DMS 273 treated with DMSO at 0.1 percent for 48 hours (cell line): ENCODE measurements at places on chromosomes 5 and 9.

GRCh38 chr5:89756955-89757354 lies 652.6 kb downstream of the CETN3 start:
- DNase-seq = peak; percentile 72

DNA sequence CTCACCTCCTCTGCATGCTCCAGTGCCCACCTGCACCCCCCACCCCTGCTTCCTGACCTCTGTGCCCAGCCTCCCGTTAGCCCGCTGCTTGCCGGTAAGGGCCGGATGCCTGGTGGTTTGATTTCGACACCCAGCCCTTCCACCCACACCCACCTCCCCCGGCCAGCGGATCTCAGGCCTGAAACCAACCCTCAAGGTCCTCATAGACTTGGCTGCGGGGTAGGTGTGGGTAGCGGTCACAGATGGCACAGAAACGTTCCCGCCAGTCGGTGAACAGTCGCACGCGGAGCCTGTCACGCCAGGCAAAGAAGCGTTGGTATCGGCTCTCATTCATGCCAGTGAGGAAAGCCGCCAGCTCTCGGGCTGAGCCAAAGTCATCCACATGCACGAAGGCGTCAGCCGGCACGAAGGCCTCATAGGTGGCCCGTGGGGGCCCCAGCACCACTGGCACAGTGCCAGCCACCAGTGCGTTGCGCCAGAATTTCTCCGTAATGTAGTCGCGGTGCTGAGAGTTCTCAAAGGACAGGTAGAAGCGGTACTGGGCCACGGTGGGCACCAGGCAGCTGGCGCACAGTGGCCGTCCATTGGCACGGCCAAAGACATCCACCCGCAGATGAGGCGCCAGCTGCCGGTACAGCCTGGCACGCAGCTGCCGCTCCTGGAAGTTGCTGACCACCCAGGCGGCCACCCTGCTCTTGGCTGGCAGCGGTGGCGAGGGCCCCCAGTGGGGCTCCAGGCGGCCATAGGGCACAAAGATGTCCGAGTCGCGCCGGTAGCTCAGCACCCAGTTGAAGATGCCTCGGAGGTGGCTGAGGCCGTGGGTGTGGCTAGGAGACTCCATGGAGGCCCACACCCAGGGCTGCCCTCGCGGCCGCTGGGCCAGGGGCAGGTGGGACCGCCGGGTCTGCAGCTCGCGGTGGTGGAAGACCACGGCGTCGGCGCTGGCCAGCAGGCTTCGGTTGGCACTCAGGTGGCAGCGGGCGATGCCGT lies 1.1 kb downstream of the FUT7 start:
- no peak for DNase-seq

DNA sequence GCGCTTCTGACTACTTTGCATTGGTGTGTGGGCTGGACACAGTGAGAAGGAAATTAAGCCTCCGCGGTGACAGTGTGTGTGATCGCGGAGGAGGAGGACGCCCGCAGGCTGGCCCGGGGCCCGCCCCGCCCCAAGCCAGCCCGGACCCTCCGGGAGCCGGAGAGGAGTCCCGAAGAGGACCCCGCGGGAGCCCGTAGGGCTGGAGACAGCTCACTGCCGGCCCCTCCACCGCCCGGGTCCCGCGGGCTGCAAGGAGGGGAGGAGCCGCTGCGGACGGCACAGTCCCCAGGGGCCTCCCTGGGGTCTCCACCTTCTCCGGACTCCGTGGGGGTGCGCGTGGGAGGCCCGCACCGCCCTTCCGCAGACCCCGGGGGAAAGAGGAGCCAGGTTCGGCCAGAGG lies 146.4 kb upstream of the ERCC6L2 start:
- DNase-seq = no peak

DNA sequence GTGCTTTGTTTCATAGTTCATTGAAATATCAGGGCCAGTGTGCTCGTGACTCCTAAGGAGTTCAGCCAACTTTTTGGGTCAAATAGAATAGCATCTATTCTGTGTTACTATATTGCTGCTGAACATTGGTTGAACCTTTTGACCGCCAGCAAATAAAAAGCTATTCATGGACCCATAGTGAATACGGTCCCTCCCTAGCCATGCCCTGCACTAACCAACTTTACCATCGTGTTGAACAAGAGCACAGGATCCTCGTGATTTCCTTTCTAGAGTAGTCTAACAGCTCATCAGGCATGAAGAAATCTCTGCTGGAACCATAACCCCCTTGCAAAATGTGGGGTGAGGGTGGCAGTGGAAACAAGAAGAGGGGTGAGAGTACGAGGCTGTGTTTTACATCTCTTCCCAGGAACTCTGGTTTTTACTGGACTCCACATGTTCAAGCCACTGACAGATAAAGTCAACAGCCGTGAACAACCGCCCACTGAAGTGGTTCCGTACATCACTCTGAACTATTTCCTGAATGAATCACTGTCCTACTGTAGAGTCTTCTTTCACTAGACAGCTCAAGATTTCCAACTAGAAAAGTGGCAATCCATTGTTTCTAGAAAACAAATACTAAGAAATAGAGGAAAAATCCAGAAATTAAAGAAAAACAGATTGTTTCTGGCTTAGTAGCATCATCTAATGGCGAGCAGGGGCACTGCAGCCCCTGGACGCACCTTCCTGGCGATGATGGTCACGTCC lies 70.1 kb upstream of the SPATA31E1 start:
- no peak for DNase-seq

DNA sequence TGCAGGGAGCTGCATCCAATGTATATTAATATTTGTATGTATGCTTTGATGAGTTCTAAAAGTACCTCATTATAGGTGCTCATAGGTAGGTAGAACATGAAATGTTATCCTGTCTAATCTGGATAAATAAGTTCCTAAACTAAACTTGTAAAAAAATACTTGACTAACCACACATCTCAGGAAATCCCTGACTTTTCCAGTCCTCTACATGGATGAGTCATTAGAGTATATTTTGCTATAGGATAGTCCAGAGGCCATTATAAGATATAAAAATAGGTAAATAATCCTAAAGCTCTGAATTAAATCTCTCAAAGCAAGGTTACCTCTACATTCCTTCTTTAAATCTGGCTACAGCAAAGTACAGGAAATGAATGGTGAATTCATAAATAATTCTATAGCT lies 404.3 kb downstream of the RAB3C start:
- no peak for DNase-seq

GRCh38 chr5:57185313-57185712 lies 11.5 kb downstream of the GPBP1 start:
- DNase-seq = no peak

- DNase-seq = no peak
These were observed 112.6 kb downstream of the TMC1 start for GRCh38 chr9:72633966-72634365.

DNA sequence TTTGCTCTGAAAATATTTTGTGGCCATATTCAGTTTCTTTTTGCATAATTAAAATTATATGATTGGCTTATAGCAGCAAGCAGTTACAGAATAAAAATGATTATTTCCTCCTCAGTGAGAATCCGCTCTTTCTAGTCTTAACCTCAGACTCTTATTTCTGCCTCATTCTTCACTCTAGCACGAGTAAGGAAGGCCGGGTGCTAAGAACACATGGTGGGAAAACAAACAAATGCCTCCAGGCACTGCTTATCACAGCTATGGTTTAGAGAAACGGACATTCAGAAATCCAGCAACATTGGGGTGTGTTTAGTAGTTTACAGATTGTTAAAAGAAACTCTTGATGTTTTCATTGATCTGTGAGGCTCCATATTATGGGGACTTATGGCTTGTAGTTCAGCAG lies 168.7 kb downstream of the KDM4C start:
- DNase-seq = no peak

GRCh38 chr5:10360686-10361085 lies 7.2 kb downstream of the MARCHF6 start:
- DNase-seq = no peak

GRCh38 chr5:912280-913091 lies 19.8 kb downstream of the TRIP13 start:
- DNase-seq = no peak

- DNase-seq = no peak
These were observed at the start of gene C5orf52 for GRCh38 chr5:157670662-157671591. Gene C5orf52 (plus strand): TSS chr5:157671533. CDS start chr5:157671615, 82 bp downstream.

DNA sequence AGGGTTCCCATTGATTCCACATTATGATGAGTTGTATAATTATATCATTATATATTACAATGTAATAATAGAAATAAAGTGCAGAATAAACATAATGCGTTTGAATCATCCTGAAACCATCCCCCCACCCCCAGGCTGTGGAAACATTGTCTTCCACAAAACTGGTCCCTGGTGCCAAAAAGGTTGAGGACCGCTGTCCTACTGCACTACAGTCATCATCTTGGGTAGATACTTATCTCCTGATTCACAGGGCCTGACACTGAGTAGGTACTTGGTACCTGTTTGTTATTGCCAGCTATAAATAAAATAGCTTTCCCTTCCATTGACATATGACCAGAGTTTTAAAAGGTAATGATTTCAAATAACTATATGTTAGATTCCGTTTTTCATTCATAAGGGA lies 25.6 kb downstream of the ANP32B start:
- no peak for DNase-seq

DNA sequence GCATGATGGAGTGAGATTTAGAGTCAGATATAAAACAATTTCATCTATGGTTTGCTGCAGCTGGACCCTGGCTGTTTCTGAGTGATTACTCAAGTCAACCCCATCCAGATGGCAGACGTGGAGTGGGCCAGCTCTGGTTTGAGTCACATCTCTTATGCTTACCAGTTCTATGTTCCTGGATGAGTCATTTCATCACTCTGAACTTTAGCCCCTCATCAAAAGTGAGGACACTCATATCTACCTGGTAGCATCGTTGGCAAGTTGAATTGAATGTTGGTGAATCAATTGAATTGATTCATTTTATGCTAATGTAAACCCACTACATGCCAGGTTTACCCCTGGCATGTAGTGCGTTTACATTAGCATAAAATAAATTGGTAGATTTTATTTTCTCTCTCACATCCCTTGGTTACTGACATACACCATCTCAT lies 176.4 kb downstream of the FGF18 start:
- DNase-seq = no peak

- DNase-seq = no peak
These were observed 296.5 kb downstream of the ARHGAP26 start for GRCh38 chr5:143066556-143067281.

DNA sequence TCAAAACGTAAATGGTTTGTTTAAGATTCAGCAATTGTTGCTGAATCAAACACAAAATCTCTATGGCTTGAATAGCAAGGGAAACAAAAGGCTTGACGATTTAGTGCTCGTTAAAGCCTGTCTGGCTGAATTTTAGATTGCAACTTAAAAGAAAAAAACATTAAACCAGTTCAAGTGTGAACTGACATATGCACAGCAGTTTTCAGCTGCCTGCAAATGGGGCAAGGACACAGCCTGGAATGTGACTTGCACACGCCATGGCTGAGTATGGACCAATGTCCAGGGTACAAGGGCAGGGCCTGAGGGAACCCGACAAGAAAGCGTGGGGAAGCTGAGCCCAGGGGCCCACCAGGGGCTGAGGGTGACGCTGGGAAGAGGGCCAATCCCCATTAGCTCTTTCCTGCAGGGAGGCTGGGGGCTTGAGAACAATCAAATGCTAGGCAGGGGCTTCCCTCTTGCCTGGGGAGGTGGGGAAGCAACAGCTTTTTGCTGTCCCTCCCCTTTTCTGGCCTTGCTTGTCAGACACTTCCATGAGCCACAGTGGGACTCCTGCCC lies 89.6 kb upstream of the LRRTM2 start:
- no peak for DNase-seq

- DNase-seq = no peak
These were observed 115.2 kb downstream of the GCNT1 start for GRCh38 chr9:76573905-76574760.

- no peak for DNase-seq
These were observed 115.9 kb downstream of the CDC42SE2 start for GRCh38 chr5:131379723-131380122.

DNA sequence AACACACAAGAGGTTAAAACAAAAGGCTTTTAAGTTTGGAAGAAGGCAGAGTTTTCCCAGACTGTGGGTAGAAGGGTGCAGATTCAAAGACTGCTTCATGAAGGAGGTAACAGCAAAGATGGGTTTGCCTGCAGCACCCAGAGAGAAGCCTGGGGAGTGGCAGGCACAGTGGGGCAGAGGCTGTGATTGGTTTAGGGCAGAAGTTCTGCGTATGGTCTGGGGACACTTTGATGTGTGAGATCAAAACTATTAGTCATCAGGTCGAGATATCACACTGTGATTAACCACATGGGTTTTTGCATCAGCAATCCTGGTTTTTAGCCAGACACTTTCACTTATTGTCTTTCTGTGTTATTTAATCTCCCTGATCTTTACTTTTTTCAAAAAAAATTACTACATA lies 188.8 kb upstream of the GLRA1 start:
- DNase-seq = no peak

DNA sequence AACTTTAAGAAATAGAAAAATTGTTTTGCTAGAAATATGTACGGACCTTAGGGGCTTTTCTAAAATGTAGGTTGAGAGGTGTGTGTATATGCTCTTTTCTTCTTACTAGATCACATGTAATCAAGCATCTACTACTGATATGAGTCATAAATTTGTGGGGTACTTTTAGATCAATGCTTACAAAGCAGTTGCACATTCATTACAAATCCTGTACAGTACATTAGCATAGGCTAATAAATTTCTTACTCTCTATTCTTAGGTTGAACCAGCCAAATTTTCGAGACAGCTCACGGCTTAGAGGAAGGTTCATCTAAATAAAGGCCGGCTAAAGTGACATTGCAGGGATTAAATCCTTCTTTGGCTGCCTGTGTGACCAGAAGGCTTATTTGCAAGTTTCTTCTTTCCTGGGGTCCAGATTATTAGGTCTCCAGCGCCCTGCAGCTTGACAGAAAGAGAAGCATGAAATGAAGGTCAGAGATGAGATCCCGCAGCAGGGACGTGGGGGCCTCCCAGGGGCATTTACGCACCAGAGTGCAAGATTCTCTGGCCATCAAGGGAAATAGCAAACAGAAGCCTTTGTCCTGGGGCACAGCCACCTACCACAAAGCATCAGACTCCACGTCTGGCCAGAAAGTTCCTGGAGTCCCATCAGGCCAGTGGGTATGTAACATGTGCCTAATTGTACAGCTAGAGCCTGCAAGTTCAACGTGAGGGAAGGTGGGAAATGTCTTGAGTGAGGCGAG lies 53.0 kb downstream of the NIM1K start:
- no peak for DNase-seq

- no peak for DNase-seq
These were observed 15.9 kb downstream of the PTAR1 start for GRCh38 chr9:69743930-69744329.

GRCh38 chr5:151154931-151155774 lies 2.4 kb downstream of the ANXA6 start:
- no peak for DNase-seq
